CD4-positive, alpha-beta T cell treated with Interleukin-1 beta for 1 hour (primary cell): ENCODE measurements at places on chromosomes 7 and 10.

DNA sequence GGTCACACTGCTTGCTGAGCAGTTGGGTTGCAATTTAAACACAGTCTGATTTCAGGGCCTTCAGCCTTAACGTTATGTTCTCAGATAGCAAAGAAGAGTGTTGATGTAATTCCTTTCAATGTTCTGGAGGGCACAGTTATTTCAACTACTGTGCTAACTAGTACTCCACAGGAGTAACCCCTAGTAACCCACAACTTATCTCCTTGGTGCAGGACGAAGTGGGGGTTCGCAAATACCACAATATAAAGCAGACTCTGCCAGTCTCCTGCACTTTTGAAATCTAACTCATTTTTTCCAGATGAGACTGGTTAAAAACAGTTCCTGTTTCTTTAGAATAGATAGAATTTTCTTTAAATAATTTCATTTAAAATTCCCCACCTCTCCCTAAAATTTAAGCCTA, 47.1 kb upstream of the NCAPG2 start:
- DNase-seq: no peak

DNA sequence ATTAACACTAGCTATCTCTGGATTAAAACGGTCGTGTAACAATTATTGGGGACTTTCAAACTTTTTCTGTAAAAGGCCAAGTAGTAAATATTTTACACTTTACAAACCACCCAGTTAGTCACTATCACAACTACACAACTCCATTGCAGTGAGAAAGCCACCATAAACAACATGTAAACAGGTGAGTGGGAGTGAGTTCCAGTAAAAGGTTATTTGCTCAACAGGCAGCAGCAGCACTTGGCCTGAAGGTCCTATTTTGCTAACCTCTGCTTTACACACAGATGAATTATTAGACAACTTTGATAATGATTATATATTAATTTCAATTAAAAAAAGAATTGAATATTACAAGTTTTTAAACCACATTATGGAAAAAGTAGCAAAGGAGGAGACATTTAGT, 15.8 kb upstream of the AGMO start:
- no peak for DNase-seq

GRCh38 chr7:30920021-30920583, 8.4 kb downstream of the AQP1 start:
- no peak for DNase-seq

DNA sequence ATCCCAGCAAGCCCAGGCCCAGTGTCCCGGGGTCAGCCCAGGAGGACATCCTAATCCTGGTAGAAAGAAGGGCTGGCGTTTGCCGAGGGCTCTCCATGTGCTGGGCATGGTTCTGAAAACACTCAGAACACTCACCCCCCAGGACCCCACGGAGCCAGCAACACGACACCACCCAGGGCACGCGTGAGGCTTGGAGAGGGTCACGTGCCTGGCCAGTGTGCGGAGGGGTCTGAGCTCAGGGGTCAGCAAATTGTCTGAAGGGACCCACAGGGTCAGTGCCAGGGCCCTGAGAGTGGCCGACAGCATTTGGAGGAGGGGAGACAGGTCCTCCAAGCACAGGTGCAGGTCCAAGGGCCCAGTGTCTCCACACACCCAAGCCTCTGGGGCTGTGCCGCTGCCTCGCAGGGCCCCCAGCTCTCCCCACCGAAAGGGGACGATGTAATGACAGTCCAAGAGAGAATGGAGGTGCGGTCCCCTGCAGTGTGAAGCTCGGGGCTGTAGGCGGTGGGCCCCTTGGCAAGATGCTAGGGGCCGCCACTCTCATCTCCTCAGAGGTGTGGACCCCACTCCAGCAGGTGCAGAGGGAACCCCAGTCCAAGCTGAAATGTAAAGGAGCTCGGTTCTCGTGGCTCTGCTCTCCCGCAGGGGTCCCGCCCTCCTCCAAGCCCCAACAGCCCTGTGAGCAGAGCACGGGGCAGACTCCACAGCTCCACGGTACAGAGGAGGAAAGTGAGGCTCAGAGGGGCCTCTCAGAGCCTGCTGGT, 7.8 kb downstream of the FOXL3 start:
- DNase-seq: no peak

- peak; percentile 53 for DNase-seq
Observed at GRCh38 chr7:111741811-111742240, 179.5 kb upstream of the IMMP2L start.

GRCh38 chr10:111297351-111297848, 220.6 kb downstream of the ADRA2A start:
- no peak for DNase-seq

DNA sequence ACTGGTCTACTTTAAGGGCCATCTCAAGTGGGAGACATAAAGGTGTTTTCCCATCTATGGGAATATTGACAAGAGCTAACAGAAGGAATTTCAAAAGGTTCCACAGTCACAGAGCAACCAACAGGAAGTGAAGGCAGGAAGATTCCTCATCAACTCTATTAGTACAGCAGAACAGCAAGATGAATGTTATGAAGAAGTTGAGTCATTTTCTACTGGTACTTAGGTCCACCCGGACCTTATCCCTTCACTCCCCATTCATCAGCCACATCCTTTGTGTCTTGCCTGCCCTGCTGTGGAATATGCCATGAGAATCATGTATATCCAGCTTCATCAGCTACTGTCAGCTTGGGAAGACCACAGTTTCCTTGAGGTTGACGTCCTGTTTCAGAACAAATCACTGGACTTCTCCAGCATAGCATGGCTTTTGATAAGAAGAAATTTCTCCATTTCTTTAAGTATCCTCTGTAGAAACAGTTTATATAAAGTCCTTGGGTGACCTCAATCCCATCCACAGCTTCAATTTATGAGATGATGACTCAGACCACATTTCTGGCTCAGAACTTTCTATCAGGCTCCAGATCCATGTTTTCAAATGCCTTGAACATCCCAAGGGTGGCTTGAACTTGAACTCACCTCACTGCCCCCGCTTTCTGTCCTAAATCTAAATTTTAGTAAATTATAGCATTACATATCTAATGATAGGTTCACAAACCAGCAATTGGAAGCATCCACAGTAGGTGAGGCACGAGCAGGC, 84.9 kb upstream of the AGK start:
- no peak for DNase-seq

GRCh38 chr7:155490697-155491628, 33.0 kb downstream of the EN2 start:
- peak; percentile 27 for DNase-seq
